HT1080 (cell line): ENCODE measurements at places on chromosomes 5 and 9.

GRCh38 chr9:100525563-100525962, 52.3 kb upstream of the CAVIN4 start:
- DNase-seq, result peak; percentile 19

DNA sequence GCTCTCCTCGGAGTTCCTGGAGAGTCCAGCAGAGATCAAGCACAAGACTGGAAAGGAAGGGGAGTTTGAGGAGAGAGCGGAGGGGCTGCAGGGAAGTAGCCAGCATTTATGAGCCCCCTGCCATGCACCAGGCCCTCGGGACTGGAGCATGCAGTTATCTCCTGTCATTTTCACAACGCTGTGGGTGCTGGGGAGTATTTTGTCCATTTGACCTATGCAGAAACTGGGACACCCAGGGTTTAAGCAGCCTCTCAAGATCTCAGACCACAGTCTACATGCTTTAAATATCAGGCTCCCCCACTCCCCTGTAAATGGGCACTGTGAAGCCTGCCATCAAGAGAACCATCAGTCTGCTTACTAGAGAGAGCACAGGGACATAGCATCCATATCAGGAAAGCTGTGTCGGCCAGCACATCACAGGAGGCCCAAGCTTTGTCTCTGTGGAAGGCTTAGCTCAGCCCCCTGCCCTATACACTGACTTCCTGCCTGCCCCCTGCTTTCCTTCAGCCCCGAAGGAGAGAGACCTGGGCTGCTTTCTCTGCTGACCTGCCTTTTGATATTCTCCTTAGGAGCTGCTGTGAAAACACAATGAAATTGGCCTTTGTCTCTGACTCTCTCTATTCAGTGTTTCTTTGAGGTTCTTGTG, 7.3 kb downstream of the FOXI1 start:
- DNase-seq, result no peak

GRCh38 chr9:87594194-87594593, 96.5 kb downstream of the DAPK1 start:
- DNase-seq, result no peak

GRCh38 chr9:111108946-111109345, 70.7 kb upstream of the LPAR1 start:
- DNase-seq, result peak; percentile 29
